Stimulated activated CD8-positive, alpha-beta memory T cell treated with anti-CD3 and anti-CD28 coated beads, Interleukin-12 subunit alpha, Interleukin-12 subunit beta, amount 100 ng/mL, for 4 hours (primary cell): ENCODE measurements at places on chromosomes 12 and 14.

DNA sequence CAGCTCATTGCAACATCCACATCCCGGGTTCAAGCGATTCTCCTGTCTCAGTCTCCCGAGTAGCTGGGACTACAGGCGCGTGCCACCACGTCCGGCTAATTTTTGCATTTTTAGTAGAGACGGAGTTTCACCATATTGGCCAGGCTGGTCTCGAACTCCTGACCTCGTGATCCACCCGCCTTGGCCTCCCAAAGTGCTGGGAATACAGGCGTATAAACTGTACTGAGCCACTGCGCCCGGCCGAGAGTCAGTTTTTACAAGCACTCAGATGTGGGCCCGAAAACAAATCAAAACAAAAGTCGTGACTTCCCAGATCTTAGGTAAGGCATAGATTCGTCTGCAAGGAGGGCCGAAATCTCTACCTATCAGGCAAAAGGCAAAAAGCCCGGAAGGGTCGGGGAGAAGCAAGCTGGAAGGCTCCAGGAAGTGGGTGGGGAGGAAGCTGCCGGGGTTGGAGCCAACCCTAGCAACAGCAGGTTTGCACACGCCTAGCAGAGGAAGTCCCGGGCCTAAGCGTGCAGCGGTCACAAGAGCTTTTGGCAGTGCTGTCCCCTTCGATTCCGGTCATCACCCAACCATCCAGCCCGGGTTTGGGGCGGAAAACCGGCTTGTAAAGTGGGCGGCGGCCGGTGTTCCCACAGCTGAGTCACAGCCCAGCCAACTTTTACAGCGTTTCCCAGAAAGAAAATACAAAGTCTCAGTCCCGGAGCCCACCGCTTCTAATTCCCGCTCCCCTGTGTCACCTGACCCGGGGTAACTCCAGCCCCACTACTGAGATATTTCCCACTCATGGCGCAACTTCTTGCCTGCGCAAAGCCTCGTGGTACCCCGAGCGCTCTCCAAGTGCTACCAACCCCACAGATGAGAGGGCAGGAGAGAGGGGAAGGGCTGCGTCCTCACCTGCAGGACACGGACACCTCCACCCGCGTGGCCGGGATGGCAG lies 583 bp downstream of the CPNE8 start:
- no peak for DNase-seq

DNA sequence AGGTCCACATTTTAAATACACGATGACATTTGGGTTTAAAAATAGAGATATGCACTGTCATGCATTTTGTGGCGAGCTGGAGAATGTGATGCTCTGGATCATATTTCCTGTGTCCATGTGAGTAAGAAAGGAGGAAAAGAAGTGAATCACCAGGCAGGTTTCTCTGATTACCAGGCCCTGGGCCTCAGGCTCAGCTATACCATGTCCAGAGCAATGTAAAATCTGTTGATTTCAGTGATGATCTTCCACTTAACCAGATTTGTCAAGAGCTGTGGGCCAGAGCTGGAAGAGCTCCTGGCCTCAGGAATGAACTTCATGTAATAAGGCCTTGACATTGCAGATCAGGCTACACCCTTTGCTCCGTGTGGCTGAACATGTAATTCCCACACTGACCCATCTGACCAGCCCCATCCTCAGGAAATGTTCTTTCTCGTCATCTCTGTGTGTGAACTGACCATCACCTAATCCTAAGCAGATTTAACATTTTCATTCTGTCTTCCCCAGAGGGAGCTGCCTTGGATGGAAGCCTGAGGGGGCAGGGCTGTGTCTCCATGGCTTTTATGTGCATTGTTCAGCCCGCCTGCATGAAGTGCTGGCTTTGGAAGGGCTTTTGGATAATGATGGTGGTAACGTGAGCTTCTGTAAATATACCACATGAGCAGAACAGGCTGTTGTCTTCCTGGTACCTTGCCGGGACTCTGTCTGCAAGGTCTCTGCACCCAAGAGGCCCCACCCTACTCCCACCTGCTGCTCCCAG lies 54.5 kb downstream of the CRACR2A start:
- DNase-seq, result no peak

GRCh38 chr14:67575684-67576083 lies 24.4 kb downstream of the PIGH start:
- DNase-seq, result no peak

DNA sequence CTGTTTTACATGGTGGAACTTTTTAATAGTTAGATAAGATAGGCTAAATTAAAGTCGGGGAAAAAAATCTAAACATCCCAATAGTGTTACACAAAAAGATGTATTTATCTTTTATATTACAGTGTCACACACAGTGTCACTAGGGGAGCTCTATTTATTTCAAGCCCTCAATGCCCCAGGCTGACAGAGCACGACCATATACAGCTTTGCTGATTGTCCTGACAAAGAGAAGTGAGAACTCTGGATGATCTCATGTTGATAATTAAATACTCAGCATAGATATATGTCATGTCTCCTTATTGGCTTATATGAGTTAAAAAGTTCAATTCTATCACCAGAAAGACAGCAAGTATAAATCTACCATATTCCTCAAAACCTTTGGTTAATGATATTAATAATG lies 594.3 kb downstream of the LRFN5 start:
- no peak for DNase-seq

DNA sequence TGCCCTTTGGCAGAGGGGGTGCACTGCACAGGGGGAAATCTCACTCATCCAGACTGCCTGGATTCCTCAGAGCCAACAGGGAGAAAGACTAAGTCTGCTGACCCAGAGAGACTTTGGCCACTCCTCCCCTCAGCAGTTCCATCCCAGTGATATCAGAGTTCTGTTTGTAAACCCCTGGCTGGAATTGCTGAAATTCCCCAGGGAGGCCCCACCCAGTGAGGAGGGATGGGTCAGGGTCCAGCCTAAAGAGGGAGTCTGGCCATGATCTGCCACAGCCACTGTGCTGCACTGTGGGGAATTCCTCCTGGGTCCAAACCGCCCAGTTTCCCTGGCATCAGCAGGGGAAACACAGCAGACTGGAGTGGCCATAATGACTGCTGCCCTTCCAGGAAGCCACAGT lies 54.9 kb upstream of the USP15 start:
- no peak for DNase-seq

- DNase-seq, result no peak
Measured at GRCh38 chr14:29918981-29919380, 8.7 kb downstream of the PRKD1 start.

GRCh38 chr14:51185754-51186153 lies 54.3 kb upstream of the TMX1 start:
- no peak for DNase-seq

GRCh38 chr14:68671909-68672308 lies 121.0 kb downstream of the ZFP36L1 start:
- DNase-seq, result no peak

DNA sequence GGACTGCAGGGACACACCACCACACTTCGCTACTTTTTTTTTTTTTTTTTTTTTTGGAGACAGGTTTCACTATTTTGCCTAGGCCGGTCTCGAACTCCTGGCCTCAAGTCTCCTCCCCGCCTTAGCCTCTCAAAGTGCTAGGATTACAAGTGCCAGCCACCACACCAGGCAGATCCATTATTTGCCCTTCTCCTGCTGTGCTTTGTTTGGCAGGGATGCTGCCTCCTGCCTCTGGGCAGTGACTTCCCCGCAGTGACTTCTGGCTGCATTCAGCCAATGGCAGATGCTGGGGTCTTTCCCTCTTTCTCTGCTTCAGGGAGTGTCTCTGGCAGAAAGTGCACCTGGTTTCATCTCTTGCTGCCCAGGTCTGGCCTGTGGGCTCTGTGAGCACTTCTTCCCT lies 6.7 kb upstream of the MORN3 start:
- DNase-seq, result no peak

DNA sequence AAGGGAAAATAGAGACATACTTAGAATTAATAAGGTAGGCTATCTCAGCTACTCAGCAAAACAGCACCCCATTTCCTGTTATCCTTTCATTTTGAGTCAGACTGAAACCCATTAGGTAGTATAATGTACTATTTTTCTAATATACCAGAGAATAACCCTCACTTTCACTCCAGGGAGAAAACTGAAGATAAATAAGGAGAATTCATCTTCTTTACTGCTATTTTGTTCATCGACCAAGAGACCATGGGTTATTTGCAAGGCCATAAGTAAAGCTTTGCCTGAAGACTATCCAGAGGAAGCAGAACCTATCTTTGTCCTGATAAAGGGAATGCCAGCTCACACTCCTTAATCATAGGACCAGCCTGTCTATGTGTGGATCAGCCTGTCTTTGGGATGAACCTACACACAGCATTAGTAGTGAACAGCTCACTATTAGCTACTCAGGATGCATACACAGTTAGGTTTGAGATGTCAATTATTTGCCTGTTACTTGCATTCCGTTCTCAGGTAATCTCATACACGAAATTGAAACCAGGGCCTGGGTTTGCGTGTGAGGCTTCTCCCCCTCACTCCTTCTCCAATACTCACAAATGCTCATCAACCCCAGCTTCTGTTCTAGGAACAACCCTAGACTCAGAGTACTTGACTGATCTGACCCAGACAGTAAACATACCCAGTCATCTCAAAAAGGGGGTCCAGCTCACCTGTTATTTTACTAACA lies 124.4 kb downstream of the DAD1 start:
- no peak for DNase-seq

- DNase-seq, result no peak
Measured at GRCh38 chr14:90204516-90204915, 51.8 kb upstream of the PSMC1 start.

- DNase-seq, result no peak
Measured at GRCh38 chr12:112439769-112440168, 21.0 kb downstream of the PTPN11 start.

DNA sequence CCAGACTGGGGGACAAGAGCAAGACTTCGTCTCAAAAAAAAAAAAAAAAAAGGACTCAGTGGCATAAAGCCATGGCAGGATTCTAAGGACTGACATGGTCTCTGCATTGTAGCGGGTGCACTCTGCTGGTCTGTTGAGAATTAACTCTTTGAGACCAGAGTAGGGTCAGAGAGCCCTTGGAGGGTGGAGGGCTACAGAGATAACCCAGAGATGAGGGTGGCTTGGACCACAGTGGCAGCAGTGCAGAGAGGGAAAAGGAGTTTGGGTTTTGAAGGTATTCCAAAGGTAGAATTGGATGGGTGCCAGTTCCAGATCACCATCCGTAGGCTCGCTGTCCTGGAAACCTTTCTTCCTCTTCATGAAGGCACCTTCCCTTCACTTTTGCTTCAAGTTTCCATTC lies 14.3 kb upstream of the DYNC1H1 start:
- DNase-seq, result no peak

DNA sequence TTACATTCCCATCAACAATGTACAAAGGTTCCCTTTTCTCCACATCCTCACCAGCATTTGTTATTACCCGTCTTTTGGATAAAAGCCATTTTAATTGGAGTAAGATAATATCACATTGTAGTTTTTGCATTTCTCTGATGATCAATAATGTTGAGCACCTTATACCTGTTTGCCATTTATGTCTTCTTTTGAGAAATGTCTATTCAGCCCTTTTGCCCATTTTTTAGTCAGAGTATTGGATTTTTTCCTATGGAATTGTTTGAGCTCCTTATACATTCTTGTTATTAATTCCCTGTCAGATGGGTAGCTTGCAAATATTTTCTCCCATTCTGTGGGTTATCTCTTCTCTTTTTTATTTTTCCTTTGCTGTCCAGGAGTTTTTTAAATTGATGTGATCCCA lies 10.7 kb upstream of the OR8S1 start:
- DNase-seq, result no peak

DNA sequence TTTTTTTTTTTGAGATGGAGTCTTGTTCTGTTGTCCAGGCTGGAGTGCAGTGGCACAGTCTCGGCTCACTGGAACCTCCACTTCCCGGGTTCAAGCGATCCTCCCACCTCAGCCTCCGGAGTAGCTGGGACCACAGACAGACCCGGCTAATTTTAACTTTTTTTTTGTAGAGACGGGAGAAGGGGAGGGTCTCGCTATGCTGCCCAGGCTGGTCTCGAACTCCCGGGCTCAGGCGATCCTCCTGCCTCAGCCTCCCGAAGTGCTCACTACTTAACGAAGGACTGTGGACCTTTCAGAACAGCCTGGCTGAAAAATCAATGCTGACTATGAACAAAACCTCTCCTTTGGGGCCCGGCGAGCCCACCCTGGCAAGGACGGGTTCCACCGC lies 10.9 kb downstream of the SLC6A12 start:
- DNase-seq, result no peak

DNA sequence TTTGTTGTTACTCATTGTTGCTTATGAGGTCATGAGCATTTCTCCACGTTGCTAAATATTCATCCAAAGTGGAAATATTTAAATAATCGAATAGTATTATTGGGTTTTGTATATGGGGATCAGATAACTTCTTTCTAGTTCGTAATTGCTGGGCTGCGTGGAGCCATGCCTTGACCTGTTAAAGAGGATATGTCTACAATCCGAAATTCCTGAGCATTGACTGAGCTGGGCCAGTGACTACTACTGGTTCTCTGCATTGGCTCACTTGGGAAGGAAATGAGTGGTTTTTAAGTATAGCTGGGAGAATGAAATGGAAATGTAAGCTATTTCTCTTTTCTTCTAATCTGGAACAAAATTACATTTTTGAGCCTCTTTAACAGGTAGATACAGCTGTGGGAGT lies 163.2 kb downstream of the RPL10L start:
- no peak for DNase-seq

GRCh38 chr14:31858868-31859267 lies 218.2 kb upstream of the ARHGAP5 start:
- no peak for DNase-seq

DNA sequence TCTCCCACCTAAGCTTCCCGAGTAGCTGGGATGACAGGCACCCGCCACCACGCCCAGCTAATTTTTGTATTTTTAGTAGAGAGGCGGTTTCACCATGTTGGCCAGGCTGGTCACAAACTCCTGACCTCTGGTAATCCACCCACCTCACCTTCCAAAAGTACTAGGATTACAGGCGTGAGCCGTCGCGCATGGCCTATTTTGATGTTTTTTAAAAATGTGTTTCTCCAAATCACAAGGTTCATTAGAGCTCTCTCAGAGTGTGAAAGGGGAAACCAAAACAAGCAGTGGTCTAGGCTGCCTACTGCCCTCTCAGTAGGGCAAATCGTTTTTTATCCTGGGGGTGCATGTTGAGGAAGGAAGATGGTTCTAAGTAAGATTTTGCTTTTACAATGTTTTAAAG lies 211.5 kb downstream of the PIK3C2G start:
- no peak for DNase-seq

DNA sequence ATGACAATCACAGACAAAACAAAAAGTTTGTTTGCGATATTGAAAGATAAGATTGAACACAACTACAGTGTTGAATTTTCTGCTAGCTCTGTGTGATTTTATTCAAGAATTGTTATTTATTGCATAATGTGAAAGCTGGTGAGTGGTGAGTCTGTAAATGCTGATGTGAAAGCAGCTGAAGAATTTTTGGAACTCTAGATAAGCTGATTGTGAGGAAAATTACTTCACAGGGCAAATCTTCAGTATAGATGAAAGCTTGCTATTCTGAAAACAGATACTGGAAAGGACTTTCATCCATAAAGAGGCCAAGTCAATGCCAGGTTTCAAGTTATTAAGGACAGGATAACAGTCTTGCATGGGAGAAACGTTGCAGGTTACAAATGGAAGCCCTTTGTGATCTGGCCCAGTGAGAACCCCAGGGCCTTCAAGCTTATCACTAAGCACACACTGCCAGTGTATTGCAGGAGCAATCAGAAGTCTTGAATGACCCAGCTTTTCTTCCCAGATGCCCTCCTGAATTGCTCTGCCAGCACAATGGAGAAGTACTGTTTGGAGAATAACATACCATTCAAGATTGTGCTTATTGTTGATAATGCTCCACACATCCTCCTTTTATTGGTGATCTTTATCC lies 153.7 kb downstream of the PCNX1 start:
- no peak for DNase-seq
